ENCODE measurements at places on chromosomes 13 and 19.

DNA sequence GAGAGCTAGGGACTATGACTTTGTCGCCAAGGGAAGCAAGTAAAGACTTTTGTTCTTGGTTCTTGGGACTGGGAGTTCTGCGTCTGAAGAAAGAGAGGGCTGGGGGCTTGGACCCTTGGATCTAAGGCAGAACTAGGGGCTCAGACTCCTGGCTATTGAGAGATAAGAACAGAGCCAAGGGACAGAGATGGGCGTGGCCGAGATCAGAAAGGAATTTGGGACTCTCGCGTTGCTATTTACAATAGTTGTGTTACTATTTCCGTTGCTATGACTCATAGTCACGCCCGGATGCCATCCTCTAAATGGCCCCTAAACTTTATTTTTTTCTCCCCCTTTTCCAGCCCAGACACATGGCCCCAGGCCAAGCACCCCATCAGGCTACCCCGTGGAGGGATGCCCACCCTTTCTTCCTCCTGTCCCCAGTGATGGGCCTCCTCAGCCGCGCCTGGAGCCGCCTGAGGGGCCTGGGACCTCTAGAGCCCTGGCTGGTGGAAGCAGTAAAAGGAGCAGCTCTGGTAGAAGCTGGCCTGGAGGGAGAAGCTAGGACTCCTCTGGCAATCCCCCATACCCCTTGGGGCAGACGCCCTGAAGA lies 759 bp downstream of the PPP1R15A start:
- DNase-seq, result peak; percentile 89

DNA sequence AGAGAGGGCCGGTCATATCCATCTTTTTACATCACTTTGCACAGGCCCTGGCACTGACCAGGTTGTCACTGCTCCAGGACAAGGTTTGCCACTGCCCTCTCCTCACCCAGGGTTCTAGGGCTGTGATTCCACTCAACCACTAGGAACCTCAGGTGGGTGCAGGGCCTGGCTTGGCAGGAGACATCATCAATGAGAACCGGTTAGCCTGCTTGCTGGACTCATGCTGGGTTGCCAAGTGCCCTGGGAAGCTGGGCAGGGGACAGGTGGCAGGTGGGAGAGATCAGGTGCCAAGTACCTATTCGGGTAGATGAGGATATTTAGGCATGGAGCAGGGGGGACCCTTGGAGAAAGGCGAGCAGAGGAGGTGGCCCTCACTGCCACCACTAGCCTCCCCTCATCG lies 4.2 kb upstream of the CERS4 start:
- DNase-seq, result no peak

DNA sequence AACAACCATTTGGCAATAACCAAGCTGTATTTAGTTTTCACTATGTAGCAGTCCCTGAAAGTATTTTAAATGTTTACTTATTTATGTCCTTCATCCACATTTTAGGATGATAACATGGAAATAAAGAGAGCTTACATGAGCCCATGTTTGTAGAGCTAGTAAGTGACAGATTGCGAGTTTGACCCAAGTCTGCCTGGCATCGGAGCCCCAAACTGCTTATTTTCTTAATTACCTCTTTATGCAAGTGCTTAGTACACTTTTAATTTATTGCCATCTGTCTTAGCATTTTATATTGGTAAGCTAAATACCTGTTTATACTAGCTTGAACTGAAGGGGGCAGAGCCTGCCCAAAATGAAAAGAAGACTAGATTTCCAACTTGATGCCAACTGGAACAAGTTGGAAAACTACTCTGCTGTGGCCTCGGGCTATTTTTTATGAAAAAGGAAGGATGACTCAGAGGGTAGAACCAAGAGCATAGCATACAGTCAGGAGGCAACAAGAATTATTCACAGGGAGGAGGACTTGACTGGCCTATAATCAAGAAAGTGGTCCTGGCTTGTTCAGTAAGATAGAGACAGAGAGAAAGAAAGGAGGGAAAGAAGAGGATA lies 150.2 kb downstream of the NDFIP2 start:
- peak; percentile 93 for DNase-seq

GRCh38 chr19:50513746-50514345 lies at the start of gene ASPDH:
Gene ASPDH (minus strand): TSS chr19:50513913. CDS start chr19:50513823, 90 bp downstream.
- DNase-seq, result no peak

GRCh38 chr13:39963612-39964011 lies 308.1 kb downstream of the COG6 start:
- DNase-seq, result no peak

DNA sequence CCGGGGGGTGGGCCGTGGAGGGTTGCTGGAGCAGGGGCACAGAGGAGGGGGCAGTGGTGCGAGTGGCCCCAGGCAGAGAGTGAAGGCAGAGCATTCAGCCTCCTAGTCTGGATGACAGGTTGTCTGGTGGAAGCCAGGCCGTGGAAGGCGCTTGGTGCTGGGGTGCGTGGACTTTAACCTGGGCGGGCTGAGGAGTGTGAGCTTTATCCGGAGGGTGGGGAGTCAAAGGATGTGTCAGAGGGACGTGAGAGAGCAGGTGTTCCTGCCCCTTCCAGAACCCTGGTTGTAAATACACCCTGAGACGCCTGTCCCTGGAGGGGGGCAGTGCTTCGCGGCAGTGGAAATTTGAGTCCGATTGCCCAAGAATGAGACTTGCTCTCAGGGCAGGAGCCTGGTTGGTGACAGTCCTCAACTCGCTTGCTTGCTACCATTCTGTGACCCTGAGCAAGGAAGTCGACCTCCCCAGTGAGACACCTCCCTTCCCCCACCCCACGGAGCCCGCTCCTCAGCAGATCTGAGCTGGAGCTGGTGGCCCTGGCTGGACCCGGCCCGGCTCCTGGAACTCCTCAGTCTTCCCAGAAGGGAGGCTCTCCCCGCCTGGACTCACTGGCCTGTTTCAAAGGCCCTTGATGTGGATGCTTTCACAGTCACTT lies 2.3 kb downstream of the SPPL2B start:
- DNase-seq, result no peak

DNA sequence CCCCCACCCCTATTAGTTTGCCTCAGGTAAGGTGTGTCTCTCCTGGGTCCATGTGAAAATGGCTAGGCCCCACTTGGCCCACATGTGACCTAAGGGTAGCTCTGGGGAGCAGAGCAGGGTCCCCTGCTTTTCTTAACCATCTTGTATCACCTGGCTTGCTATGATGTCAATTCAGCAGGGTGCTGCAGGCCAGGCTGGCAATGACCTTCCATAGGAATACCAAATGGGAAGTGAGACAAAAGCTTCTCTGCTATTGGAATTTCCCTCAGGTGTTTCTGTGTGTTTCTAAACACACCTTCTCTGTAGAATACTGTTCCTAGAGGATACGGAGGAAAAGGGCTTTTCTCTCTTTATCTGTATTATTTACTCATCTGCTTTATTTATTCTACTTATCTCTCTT lies 35.7 kb upstream of the DACH1 start:
- DNase-seq, result no peak

GRCh38 chr19:45250216-45250831 lies 747 bp upstream of the MARK4 start:
- no peak for DNase-seq

- no peak for DNase-seq
These were observed 133.6 kb downstream of the COL4A1 start for GRCh38 chr13:110173247-110173818.

All from amniotic stem cell (primary cell).